ENCODE measurements at places on chromosomes 3 and 15.
A peak's percentile ranks its signal among the peaks of the same experiment; 100 is the strongest.

DNA sequence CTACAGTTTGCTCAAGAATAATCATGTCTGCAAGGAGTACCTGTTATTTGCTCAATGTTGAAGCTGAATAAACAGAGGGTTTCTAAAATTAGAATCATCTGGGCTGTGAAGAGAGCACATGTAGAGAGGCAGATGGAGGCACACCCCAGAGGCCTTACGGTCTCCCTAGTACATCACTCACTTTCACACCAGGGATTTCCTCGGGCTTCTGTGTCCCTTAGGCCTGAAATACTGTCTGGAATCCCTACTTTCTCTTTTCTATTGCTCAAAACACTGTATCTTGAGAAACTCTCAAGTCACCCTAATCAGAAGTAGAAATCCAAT, 473.7 kb upstream of the ROBO2 start:
- no peak for DNase-seq

DNA sequence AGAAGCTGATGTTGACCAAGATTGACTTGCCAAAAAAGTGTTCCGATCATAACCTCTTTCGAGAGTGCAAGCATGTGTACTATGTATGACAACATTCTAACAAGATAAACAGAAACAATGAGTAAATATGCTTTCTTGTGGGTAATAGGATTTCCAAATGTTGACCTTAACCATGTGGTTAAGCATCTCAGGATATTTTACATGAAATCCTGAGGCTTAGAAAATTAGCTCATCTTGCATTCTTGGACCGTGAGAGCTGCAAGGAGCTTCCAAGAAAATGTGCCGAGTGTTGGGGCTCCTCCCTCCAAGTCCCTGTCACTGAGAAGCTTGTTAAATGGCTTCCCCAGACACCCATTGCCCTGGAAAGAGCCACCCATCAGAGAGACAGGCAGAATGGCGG, 50.1 kb downstream of the C3orf20 start:
- no peak for DNase-seq

- DNase-seq: no peak
Measured at GRCh38 chr3:94159062-94159828, 96.4 kb downstream of the NSUN3 start.

DNA sequence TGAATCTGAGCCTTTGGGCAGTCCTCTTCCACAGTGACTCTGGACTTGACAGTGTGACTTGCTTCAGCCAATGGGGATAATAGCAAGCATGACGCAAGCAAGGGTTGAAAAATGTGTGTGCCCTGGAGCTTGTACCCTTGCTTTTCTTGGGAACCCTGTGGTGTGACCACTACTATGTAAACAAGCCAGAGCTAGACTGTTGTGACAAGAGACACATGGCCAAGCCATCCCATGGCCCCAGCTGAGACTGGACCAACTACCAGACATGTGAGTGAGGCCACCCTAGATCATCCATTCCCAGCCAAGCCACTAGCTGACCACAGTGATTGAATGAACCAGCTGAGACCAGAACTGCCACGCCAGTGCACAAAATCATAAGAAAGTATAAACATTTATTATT, 11.8 kb downstream of the MYO1E start:
- DNase-seq: no peak

DNA sequence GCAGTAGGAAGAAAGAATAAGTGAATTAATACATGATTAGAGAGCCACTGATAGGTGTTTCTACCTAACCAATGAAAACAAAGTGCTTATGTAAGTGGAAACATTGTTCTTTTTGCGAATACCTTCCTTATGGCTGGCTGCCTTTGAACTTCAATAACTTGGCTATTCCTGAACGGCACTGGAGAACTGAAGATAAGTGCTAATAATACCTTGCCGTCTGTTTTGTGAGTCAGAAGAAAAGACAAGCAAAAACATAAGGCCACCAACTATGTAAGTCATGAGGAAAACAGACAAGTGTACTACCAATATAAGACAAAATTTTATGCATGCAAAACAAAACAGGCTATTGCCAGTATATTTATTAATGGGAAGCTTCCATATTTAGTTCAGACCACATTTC, 160.6 kb downstream of the SUCLG2 start:
- no peak for DNase-seq

- DNase-seq: no peak
Measured at GRCh38 chr3:143628971-143629370, 219.3 kb downstream of the SLC9A9 start.

GRCh38 chr3:144457758-144458157, 486.1 kb downstream of the DIPK2A start:
- no peak for DNase-seq

DNA sequence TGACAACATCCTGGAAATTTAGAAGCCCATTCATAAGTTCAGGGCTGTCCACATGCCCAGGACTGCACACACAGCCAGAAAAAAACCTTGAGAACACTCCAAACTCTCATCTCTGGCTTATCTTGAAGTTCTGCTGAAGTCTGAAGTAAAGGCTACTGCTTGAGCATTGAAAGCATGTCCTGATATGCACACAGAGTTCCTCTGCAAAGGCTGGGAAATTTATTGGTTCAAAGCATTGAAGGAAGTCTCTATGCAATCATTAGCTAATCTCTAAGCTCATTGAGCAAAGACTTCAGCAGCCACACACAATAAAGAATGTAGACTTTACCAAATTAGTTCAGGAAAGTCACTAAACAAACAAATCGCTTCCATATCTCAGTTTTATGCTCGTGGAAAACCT, 162.0 kb upstream of the STT3B start:
- DNase-seq: no peak

DNA sequence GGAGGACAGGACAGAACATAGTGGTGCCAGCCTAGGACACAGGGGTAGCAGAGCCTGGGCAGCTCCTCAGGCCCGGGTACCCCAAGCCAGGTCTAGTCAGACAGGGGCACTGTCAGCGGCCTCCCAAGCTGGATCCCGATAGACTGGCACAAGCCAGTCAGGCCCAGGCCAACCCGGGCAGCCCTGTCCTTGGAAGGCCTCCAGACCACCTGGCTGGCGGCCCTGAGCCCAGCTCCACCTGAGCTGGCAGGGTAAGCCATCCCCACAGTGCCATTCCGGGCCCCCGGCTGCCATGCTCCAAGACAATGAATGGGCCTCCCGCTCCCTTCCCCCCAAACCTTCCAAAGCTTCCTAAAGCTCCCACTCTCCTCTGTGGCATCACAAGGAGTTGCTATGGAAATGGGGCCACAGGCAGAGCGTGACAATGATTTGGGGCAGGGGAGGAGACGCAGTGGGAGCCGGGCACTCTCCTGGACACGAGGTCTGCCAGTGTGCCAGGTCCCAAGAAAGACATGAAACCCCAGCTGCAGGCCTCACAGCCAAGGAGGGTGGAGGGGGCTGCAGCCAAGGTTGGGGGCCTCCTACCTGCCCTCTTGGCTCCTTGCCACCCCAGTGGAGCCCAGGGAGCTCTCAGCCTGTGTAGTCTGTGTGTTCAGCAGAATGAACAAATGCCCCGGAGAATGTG, 165.6 kb upstream of the LINGO1 start:
- no peak for DNase-seq

DNA sequence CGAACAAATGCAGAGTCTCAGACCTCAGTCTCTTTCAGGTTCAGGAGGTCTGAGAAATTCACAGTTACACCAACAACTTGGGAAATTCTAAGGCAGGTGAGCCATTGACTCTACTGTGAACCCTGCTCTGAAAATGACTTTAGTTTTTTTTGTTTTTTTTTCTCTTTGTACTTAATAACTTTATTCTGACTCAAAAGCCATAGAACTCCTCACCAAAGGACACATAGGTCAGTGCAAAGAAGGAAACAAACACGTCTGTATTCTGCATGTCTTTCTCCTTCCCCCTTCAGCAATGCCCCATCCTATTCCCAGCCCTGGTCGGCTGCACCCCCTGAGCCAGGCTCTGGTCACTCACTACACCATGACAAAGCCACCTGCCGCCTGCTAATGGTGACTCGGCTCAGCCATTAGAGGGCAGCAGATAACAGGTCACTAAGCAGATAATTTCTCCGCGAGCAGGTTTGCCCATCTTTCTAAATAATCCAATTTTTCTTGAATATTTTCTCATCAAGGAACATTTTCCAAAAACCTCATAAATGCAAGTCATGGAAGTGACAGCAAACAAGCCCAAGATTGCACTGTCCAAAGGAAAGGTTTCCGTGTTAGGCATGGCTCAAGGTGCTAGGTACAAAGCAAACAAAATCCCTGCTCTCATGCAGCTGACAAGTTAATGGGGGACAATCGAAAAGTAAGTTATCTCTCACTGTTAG, 37.7 kb downstream of the TM4SF4 start:
- DNase-seq: peak; percentile 49

GRCh38 chr3:183224180-183224970, 28.7 kb upstream of the B3GNT5 start:
- DNase-seq: no peak

GRCh38 chr3:107346564-107346963, 30.7 kb upstream of the CCDC54 start:
- DNase-seq: no peak

DNA sequence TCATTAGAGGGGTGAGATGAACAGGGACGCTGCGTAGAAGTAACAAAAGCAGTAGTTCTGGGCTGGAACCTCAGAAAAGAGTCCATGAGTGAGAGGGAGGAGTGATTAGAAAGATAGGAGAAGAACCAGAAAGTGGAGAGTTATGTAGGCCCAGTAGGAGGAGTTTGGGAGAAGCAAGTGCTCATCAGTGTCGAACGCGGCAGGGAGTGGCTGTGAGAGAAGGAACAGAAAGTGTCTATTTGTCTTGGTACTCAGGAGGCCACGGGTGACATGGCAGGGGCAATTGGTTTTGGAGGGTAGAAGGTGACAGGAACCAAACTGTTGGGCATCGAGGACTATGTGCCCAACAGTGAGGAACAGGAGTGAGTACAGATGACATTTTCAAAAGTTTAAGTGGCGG, 1.3 kb upstream of the INSYN1 start:
- DNase-seq: no peak

DNA sequence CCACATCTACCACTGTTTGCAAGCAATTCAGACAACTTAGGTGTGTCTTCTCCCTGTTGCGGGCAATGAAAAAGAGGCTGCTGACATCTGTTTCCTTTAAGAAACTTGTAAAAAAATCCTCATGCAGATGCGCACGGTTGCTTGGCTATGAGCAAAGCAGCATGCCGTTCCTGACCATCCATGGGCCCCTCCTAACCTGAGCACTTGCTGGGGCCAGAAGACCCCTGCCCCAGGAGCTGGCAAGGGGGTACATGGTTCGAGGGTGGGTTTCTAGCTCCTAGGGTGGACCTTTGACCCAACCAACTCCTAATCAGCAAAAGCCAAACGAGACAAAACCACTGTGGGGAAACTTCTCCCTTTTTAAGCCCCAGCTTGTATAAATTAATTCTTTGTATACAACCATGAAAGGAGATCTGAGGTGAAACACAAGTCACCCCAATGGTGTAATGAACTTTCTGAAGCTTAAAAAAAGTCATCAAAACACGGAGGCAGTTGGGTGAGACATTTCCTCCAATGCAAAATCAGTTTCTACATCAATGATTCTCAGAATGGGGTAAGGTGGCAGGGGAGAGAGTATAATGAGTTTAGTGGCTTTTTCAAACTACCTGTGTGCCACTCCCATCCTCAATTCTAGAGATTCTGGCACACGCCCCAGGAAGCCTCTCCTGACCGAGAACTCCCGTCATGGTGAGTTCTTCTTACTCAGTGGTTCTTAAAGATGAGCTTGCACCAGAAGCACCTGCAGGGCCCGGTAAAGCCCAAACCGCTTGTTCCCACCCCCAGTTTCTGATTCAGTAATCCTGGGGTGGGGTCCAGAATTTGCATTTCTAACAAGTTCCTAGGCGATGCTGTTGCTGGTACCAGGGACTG, 44.1 kb downstream of the CPN2 start:
- DNase-seq: no peak

- DNase-seq: no peak
Measured at GRCh38 chr15:35696767-35697231, 150.8 kb upstream of the DPH6 start.

DNA sequence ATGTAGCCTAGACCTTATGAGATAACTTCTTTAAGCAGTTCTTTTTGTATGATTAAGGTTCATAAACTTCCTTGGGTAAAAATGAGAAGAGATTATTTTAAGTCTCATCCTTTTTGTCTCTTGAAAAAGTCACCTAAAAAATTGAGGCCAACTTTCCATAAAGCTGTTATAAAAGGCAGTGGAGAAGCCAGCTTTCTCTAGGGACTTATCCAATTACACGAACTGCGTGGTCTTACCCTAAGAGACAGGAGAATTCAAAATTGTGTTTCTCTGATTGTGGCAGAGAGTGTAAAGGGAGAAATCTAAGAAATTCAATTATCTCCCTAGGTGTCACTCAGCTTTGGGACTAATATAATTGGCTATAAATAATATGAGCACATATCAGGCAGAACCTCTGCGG, 262.0 kb downstream of the SHOX2 start:
- DNase-seq: no peak

DNA sequence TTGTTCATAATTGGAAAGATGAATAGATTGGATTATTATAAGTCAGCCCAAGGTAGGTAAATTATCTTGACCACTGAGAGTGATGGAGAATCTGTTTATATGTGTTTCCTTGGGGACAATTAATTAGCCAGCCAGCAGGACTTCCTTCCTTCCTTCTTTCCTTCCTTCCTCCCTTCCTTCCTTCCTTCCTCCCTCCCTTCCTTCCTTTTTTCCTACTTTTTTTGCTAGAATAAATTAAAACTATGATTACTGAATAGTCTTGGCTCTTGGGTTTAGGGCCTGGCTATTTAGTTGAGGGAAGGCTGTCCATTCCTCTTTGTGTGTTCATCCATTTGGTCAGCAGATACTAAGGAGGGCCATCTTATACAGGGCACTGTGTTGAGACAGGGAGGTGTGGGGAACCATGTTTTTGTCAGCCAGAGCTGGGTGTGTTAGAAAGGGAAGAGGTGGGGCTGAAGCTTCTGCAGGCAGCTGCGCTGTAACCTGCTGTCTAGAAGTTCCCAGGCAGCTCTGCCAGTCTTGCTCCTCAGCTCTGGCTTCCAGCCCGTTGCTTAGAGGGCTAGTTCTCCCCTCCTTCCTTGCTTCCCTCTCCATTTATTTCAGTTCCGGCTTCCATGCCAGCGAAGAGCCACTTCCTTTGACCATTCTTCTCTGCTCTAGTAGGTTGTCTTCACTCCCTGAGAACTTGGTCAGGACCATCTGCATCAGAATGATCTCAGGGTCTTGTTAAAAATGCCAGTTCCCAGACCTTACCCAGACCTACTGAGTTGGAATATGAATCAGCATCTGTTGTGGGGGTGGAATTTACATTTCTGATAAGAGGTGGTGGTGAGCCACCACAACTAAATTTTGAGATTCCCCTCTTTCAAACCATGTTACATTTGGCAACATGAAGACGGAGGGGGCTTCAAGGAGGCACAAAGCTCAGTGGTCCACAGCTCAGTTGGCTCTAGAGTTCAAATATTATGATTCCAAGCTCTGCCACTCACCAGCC, 113.9 kb downstream of the DGKG start:
- no peak for DNase-seq

GRCh38 chr3:38519000-38519399, 22.9 kb downstream of the EXOG start:
- DNase-seq: no peak

GRCh38 chr3:41681479-41681878, 280.4 kb downstream of the ULK4 start:
- no peak for DNase-seq

- no peak for DNase-seq
Measured at GRCh38 chr3:195010551-195011100, 260.3 kb downstream of the XXYLT1 start.

- no peak for DNase-seq
Measured at GRCh38 chr15:72235298-72235697, 4.3 kb upstream of the PKM start.

- DNase-seq: peak; percentile 62
Measured at GRCh38 chr15:82663186-82663600, 16.0 kb upstream of the CPEB1 start.

GRCh38 chr3:134628884-134629283, 21.9 kb downstream of the KY start:
- DNase-seq: no peak
